Activated CD4-positive, alpha-beta T cell treated with anti-CD3 and anti-CD28 coated beads, Interleukin-2, amount 50 U/mL, for 4 hours (primary cell): ENCODE measurements at places on chromosomes 2 and 18.

DNA sequence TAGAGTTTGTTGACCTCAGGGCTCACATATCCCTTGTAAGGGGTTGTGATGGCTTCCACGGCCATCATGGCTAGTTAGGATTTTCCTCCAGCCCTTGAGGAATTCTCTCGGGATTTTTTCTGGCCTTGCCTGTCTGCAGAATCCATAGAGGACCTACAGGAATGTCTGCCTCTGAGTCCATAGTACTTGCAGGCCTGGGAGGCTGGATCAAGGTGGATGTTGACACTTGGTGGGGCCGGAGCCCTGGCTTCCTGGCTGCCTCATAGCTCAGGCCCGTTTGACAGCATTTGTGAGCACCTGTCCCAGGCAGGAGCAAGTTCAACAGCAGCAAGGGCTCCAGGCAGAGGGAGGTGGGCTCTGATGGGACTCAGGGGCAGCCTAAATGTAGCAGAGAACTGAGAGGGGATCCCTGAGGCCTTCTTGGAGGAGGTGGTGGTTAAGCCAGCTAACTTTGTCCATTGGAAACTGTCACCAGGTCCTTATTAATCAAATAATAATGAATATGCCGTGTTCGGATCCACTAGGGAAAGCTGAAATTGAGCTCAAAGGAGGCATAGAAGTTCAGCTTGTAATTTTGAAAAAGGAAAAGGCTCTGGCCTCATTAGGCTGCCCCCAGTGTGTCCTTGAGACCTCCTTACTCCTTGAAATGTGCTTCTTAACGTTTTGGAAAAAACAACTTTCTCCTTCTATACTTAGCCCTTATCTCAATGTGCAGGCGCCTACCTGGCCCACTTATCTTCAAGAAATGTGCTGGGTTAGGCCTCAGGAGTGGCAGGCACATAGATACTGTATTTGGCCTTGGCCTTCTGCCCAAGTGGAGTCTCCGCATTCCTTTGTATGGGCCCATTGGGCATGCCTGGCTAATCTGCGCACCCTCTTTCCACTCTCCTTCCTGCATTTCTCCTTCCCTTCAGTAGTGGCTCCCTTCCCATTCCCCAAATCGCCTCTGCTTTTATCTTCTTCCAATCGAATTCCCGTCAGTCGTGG is 66.9 kb downstream of the HPCAL1 start:
- no peak for DNase-seq

- DNase-seq = no peak
These were observed 45.9 kb downstream of the IL1R2 start for GRCh38 chr2:102037681-102038080.

DNA sequence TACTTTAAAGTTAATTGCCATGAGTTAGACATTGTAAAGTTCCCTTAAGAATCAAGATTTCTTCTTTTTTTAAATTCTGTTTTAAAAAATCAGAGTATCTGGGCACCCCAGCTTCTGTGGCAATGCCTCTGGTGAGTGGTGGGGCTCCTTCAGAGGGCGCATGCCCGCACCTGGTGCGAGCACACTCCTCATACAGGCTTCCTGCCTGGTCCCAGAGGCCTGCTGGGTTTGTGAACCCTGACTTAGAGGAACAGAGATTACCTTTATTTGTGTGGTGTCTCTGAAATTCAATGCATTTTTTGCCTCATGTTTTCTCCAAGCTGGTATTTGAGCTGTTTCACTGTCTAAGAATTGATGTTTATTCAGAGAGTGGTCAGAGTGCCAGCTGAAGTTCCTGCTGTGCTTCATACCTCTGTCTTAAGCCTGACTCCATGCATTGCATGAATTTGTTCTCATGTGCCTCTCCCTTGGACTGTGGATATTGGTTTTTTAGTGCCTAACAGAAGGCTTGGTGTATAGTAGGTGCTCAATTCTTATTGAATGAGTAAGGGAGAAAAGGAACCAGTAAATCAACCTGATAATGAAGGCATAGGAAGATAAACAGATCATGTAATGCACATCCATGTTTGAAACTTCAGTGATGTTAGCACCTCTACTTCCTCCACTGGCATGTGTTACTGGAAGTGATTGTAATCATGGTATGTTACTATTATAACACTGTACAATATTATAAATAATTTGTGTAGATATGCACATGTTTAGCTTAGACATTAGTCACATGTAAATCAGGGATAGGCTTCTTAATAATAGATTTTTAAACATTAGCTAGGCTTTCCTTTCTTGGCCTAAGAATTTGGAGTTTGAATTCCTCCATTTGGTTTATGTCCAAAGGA is 29.0 kb downstream of the PHLPP1 start:
- DNase-seq = no peak

- DNase-seq = no peak
These were observed 1.6 kb downstream of the SMAD7 start for GRCh38 chr18:48949050-48949605.

- DNase-seq = no peak
These were observed 445 bp downstream of the MLPH start for GRCh38 chr2:237487496-237487895.

GRCh38 chr18:69934601-69935265 is 12.9 kb downstream of the CD226 start:
- DNase-seq = no peak

DNA sequence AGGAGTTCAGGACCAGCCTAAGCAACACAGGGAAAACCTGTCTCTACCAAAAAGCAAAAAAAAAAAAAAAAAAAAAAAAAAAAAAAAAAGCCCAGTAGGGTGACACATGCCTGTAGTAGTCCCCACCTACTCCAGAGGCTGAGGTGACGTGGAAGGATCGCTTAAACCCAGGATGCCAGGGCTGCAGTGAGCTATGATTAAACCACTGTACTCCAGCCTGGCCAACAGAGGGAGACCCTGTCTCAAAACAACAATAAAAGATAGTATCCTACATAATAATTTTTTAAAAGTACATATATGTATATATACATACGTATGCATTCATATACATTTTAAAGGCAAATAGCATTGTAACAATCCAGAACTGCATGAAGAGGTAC is 51.7 kb downstream of the SOS1 start:
- peak; percentile 18 for DNase-seq

DNA sequence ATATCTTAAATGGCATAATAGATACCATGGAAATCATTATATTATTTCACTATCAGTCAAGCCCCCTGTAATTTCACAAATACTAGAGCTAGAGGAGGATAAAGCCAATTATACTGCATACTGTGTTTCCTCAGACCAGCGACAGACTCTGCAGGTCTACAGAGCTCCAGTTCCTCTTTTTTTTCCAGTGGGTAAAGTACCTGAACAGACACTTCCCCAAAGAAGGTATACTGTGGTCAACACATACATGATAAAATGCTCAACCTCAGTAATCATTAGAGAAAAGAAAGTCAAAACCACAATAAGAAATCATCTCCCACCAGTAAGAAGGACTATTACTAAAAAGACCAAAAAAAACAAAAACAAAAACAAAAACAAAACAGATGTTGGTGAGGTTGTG is 44.6 kb downstream of the SCN7A start:
- no peak for DNase-seq

- DNase-seq = no peak
These were observed 46.3 kb upstream of the VPS54 start for GRCh38 chr2:64065516-64065915.

GRCh38 chr2:207768168-207768865 is 1.4 kb downstream of the FZD5 start:
- DNase-seq = no peak

DNA sequence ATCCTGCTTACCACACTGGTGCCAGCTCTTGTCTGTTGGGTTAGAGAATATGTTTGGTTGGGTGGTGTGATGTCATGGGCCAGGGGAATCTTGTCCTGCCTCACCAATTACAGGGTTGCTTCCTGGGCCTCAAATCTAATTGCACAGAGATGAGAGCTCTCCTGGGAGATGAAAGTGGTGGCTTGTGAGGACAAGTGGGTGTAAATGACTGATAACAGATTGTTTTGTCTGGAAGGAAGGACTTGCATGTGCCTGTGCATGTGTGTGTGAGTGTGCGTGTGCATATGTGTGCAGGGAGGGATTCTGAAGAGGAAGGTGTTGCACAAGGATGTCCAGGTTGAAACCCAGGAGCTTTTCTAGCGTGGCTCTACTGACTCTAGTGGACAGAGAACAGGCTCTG is 271.9 kb downstream of the LOXHD1 start:
- no peak for DNase-seq

DNA sequence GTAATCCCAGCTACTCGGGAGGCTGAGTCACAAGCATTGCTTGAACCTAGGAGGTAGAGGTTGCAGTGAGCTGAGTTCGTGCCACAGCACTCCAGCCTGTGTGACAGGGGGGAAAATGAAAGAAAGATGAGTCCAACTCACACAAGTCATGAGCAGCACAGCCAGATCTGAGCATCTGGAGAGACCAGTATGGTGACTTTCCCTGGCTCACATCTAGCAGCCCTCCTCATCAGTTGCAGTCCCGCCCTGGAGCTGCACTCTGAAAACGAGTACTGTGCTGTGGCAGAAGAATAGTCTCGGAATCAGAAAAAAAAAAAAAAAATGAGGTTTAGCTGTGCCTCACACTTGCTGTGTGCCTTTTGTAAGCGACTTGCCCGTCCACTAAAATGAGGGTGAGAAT is 74.4 kb upstream of the TRIB2 start:
- DNase-seq = no peak

DNA sequence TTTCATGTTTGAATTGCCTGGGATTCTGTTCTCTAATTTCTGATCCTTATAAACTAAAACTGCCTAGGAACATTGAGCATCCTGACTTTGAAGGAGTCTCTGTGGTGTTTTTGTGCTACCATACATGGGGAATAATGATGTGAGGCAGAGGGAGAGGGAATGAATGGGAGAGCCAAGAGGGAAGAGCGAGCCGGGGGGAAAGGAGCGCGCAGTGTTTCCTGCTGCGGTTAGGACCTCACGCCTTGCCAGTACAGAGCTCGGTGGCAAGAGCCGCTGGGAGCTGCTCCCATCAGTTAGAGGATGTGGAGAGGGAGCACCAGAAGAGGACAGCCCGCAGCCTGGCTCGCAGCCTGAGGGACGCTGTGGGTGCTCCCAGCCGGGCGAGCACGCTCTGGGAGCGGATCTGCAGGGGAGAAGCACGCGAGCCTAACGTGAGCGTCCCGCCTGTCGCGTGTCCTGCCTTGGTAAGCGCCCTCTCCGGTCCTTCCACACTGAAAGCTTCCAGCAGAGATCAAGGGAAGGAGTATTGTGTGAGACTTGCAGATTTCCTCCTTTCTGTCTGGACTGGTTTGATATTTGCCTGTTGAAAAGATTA is 114.7 kb downstream of the FAM210A start:
- DNase-seq = no peak

DNA sequence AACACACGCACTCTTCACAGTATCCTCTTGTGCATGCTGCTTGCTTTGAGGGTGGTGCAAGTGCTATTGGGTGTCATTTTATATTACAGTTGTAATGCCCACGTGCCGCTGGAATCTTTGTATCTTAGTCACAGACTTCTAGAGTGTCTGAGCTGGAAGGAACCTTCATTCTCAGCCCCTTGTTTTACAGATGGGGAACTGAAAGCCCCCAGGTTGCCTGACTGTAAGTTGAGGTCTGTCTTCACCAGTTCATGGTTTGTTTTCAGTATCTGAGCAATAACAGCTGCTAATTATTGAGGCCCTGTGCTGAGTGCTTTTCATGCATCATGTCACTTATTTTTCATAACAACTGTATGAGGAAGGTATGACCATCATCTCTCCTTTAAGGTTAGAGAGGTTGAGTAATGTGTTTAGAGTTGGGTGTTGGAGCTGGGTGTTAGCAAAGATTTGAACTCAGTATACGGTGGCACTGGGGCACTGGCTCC is 77.0 kb downstream of the PRKCE start:
- DNase-seq = no peak

DNA sequence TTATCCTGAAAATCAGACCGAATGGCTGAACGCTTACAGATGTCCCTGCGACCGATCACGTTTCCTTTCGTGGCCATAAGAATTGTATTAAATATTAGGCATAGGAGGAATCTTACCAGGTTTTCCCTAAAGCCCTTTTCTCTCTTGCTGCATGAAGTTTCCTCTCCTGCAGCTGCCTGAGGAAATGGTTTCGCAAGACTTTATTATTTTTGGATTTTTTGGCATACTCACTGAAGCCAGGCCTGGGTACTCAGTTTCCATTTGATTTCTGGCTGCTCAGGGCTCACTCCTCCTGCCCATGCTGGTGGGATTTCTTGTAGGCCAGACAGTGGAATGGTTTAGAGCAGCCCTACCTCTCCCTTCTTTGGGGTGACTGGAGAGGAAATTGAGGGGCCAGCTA is 114.0 kb downstream of the KLHL29 start:
- no peak for DNase-seq

DNA sequence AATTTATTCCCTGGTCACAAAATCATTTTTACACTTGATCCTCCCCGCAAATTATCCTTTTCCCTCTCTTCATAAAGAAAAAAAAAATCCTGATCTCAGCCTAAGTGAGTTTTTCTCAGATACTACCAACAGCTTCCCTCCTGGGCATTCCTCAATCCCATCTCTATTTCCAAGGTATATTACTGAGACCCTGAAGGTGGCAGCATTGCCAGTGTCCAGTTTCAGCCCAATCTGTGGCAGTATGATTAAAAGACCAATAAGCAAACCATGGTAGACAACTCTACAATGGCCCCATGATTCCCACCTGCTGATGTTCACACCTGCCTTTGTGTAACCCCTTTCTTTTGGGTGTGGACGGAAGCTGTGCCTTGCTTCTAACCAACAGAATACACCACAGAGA is 45.1 kb downstream of the CCDC93 start:
- DNase-seq = no peak

GRCh38 chr2:136255127-136255526 is 137.2 kb upstream of the CXCR4 start:
- no peak for DNase-seq

- DNase-seq = no peak
These were observed 46.5 kb upstream of the NFU1 start for GRCh38 chr2:69483696-69484095.
